ENCODE measurements at places on chromosomes 3 and 15.

DNA sequence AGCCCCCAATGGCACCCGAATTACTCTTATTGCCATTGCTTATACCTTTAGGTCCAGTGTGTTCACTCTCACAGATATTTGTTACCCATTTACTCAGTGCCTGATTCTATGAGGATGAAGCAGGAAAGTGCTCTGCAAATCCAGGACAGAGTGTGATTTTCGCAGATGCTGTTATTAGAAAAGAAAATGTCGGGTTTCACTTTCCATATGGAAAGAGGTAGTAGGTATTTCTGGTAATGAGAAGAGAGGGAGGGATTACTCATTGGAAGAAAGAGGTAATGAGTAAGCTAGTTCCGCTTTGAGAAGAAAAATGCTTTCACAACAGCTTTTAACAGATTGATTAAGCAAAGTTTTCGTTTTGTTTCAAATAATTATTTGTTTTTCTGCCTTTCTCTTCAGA, 336.3 kb upstream of the CFAP20DC start:
- no peak for DNase-seq

- no peak for DNase-seq
Measured at GRCh38 chr15:90105521-90105920, 3.3 kb upstream of the IDH2 start.

DNA sequence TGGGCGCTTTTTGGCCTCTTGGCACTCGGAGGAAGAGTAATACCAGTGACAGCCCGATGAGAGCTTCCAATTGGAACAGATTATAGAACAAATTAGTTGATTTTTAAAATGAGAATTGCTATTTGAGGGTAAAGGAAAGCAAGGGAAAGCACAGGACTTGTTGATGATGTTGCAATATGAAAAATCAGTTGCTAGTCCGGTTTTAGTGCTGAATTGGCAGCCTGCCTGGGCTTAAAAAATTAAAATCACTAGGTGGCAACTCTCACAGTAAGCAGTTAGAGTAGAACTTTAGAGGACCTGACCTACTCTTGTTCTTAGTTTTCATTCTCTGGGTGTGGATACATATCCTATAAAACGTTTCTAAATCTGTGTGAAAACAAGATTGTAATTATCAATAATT, 2.1 kb upstream of the SCAANT1 start:
- DNase-seq = peak; percentile 12

GRCh38 chr3:49759226-49759625, 27.1 kb downstream of the IP6K1 start:
- no peak for DNase-seq
